ENCODE measurements at places on chromosomes 5 and 9. TPM values are rescaled to one million over a fixed set of nuclear protein-coding genes. Genes with fewer than 3 reads are reported as not detected.

The CCL28 gene
- 8.1 TPM for total RNA-seq

The PTPRD gene
- 0.63 TPM for total RNA-seq

The CATSPER3 gene
- 0.40 TPM for total RNA-seq

The EGFLAM gene
- total RNA-seq = not detected

The TMEM174 gene
- total RNA-seq = not detected

GRCh38 chr5:164553851-164554250 is 1048.4 kb downstream of the MAT2B start:
- H3K27me3 ChIP-seq = no peaks in the 10 kb centered on the region
- no peak for DNase-seq

GRCh38 chr5:179904463-179905160 is 3.1 kb downstream of the TBC1D9B start:
- peaks cover 13% of the 10 kb centered on the region for H3K4me1 ChIP-seq
- H3K36me3 ChIP-seq = no peaks in the 10 kb centered on the region

- H3K36me3 ChIP-seq = no peaks in the 10 kb centered on the region
- no peak for DNase-seq
- 0 out of 2 replicates have a peak, but pooled peaks cover 4% of the 10 kb centered on the region for H3K27me3 ChIP-seq
- H3K4me3 ChIP-seq = no peak overlapping the region
- no peak overlapping the region for H3K27ac ChIP-seq
Measured at GRCh38 chr9:101326501-101326900, 58.3 kb downstream of the BAAT start.

DNA sequence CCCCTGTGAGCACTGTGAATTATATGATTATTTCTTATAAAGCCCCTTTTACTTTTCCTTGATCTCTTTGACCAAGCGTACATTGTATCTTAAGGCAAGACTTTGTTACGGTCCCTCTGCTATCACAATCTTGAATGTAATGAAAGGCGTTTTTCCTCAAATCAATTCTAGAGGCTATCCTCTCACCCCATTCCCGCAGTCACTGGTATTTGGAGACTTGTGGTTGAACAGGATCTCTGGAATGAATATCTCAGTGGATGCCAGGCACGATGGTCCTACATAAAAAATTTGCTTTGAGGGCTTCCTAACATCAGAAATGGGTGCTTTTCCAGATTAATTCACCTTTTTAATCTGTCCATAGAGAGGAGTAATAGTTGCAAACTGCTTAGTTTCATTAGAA is 151.4 kb upstream of the PAPPA start:
- DNase-seq = no peak
- no peaks in the 10 kb centered on the region for H3K27me3 ChIP-seq
- no peak overlapping the region for H3K4me3 ChIP-seq
- H3K4me1 ChIP-seq = peaks cover 49% of the 10 kb centered on the region

DNA sequence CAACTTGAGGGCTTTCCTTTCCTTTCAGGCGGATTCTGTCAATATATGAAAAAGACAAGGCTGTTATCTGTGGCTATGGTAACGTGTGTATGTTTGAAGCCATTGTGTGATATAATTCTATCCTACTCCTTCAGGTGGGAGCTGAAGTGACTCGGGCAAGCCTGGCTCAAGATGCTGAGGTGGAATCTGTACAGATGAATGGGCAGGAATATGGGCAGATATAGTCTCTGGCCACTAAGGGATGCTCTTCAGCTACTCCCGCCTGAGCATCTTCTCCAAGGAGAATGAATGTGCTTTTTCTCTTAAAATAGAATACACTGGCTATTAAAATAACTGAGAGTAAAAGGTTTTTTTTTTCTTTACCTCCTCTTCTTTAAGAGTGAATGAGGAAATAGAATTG is 244.8 kb downstream of the ADGRV1 start:
- no peaks in the 10 kb centered on the region for H3K36me3 ChIP-seq
- no peaks in the 10 kb centered on the region for H3K27me3 ChIP-seq
- H3K4me1 ChIP-seq = no peaks in the 10 kb centered on the region
- H3K4me3 ChIP-seq = no peak overlapping the region
- no peak overlapping the region for H3K27ac ChIP-seq

DNA sequence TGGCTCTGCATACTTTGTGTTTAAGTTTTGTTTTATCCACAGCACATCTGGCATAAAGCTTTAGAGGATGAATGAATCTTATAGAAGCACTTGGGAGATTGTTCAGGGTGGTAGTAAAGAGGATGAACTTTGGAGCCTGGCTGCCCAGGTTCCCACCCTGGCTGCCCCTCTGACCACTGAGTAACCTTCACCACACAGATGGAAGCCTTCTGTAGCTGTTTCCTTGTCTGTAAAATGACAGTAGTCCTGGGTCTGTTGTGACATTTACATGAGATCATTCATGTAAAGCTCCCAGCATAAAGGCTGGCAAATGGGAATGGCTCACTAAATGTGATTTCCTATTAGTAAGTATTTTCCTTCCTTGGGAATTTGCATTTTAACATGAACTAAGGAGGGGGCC is 85.7 kb upstream of the FAM169A start:
- H3K4me3 ChIP-seq = no peak overlapping the region
- DNase-seq = no peak
- H3K36me3 ChIP-seq = no peaks in the 10 kb centered on the region
- H3K27ac ChIP-seq = no peak overlapping the region
- peaks cover 46% of the 10 kb centered on the region for H3K4me1 ChIP-seq
- H3K27me3 ChIP-seq = no peaks in the 10 kb centered on the region
